ENCODE measurements at places on chromosomes 6 and 20. TPM values are rescaled to one million over a fixed set of nuclear protein-coding genes. Genes with fewer than 3 reads are reported as not detected.

DNA sequence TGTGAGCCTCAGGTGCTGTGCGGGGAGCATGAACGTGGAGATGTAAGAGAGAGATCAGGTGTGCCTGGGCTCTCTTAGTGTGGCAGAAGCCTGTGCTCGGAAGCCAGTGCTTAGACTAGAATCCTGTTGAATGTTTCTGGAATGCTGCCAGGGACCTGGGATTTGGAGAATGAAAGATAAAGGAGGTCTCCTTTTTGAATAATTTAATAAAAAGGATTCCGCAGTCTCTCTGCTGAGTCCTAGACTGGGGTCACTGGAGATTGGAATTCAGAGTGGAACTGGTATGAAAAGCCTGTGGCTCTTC, 18.8 kb upstream of the EFCAB8 start:
- no peaks in the 10 kb centered on the region for H3K4me1 ChIP-seq
- H3K27me3 ChIP-seq = no peaks in the 10 kb centered on the region
- no peak overlapping the region for H3K27ac ChIP-seq
- DNase-seq = no peak
- H3K4me3 ChIP-seq = no peak overlapping the region

DNA sequence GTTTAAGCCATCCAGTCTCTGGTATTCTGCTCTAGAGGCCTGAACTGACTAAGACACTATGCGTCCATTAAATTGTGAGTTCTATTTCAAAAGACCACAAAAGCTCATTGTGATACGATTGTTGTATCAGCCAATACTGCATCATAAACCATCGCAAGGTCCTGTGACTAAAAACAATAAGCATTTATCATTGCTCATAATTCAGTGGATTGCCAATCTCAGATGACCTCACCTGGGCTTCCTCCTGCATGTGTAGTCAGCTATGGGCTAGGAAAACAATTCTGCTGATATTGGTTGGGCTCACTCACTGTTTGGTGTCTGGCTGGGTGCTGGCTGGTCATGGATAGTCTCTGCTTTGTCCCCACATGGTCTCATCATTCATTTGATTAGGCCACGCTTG, 592.7 kb upstream of the BTBD3 start:
- no peaks in the 10 kb centered on the region for H3K4me1 ChIP-seq
- H3K36me3 ChIP-seq = no peaks in the 10 kb centered on the region
- no peak overlapping the region for H3K4me3 ChIP-seq
- DNase-seq = no peak
- H3K27me3 ChIP-seq = no peaks in the 10 kb centered on the region

GRCh38 chr20:48040491-48040890, 255.2 kb upstream of the SULF2 start:
- no peaks in the 10 kb centered on the region for H3K4me1 ChIP-seq
- H3K36me3 ChIP-seq = no peaks in the 10 kb centered on the region
- DNase-seq = no peak
- no peak overlapping the region for H3K4me3 ChIP-seq
- no peaks in the 10 kb centered on the region for H3K27me3 ChIP-seq
- H3K27ac ChIP-seq = no peak overlapping the region

GRCh38 chr6:150987371-150987828, 121.9 kb downstream of the MTHFD1L start:
- no peaks in the 10 kb centered on the region for H3K27me3 ChIP-seq
- DNase-seq = no peak
- H3K27ac ChIP-seq = no peak overlapping the region
- no peaks in the 10 kb centered on the region for H3K4me1 ChIP-seq
- H3K4me3 ChIP-seq = no peak overlapping the region
- no peaks in the 10 kb centered on the region for H3K36me3 ChIP-seq

DNA sequence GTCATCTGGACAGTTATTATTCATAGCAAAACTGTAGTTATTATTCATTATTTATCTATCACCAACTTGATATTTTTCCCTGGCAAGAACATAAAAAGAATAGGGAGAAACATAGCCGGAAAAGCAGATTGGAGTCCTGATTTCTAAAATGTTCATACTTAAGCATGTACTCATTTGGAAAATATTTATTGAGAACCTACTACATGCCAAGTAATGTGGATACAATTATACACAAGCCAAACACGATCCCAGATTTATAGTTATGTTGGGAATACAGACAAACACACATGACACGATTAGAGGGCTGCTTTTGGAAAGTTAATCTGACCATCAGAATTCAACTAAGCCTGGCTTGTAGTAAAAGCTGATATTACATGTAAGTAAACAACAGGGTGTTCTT, 30.7 kb downstream of the ARHGAP18 start:
- peak overlapping the region; percentile 73 for H3K27ac ChIP-seq
- no peak for DNase-seq
- H3K36me3 ChIP-seq = no peaks in the 10 kb centered on the region
- peaks cover 65% of the 10 kb centered on the region for H3K4me1 ChIP-seq
- H3K4me3 ChIP-seq = no peak overlapping the region

DNA sequence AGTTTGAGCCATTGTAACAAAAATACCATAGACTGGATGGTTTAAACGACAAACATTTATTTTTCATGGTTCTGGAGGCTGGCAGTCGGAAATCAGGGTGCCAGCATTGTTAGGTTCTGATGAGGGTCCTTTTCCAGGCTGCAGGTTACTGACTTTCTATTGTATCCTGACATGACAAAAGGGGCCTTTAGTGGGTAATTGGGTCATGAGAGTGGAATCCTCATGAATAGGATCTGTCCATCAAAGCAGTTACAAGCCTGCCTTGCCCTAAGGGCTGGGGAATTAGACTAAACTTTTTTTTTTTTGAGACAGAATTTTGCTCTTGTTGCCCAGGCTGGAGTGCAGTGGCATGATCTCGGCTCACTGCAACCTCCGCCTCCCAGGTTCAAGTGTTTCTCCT, 347.9 kb upstream of the TSHZ2 start:
- H3K4me3 ChIP-seq = no peak overlapping the region
- DNase-seq = no peak
- no peaks in the 10 kb centered on the region for H3K36me3 ChIP-seq

DNA sequence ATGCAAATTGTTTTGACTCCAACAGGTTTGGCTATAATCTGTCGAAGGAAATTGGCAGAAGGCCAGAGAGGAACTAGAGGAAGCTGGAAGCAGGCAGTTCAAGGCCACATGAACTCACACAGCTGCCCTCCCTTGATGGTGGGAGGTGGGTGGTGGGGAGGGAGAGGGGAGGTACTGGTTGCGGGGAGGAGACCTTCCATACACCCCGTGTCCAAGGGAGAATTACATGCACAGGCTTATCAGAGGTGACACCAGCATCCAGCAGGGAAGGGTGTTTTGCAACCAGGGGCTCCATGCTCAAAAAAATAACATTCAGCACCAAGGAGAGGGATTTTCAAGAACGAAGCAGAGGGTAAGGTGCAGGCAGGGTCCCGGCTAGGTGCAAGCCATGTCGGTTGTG, 9.1 kb downstream of the PRND start:
- no peak overlapping the region for H3K27ac ChIP-seq
- no peaks in the 10 kb centered on the region for H3K36me3 ChIP-seq
- peaks cover 3% of the 10 kb centered on the region for H3K27me3 ChIP-seq
- no peak overlapping the region for H3K4me3 ChIP-seq
- DNase-seq = no peak
- H3K4me1 ChIP-seq = peaks cover 8% of the 10 kb centered on the region

DNA sequence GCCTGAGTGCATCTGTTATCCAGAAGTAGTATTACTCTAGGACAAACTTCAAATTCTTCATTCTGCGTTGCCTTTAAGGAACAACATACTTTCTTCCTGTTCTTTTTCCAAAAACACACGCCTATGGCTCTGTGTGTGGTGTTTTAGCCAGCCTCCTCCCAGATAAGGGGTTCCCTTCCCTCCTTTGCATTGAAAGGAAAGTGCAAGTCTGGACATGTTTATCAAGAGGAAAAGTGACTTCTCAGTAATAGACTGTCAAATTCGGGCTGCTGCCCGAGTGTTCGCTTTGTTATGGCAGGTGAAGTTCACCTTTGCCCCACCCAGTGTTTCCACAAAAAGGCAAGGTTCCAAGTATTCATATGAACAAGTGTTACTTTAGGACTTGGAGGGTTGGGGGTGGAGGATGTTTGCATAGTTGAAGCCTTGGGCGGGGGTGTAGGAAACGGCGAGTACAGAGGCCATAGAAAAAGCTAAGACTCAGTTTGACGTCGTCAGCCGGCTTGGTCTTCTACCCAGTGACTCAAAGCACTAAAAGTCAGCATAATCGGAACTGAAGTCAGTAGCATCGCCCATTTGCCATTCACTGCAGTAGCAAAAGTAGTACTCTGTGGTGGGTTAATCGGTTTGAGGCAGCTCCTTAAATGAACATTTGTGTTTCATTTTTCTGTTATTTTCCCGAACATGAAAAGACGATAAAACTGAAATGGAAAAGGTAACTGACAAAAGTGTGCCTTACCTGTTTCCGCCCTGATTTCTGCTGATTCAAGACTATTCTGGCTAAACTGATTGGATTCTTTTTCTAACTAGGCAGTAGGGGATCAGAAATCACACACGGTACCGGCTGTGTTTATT, 12.5 kb downstream of the PRDM1 start:
- no peaks in the 10 kb centered on the region for H3K27me3 ChIP-seq
- DNase-seq = no peak
- H3K27ac ChIP-seq = peak overlapping the region; percentile 89
- H3K4me1 ChIP-seq = peaks cover 54% of the 10 kb centered on the region

GRCh38 chr6:136280032-136280609, 9.5 kb downstream of the BCLAF1 start:
- H3K27ac ChIP-seq = no peak overlapping the region
- no peak overlapping the region for H3K4me3 ChIP-seq
- no peaks in the 10 kb centered on the region for H3K27me3 ChIP-seq
- H3K4me1 ChIP-seq = peaks cover 66% of the 10 kb centered on the region
- DNase-seq = no peak

CCN5 gene
- 135 TPM for total RNA-seq

SLC22A7 gene
- not detected for total RNA-seq

HRH3 gene
- not detected for total RNA-seq

MEI4 gene
- not detected for total RNA-seq
